ENCODE measurements at places on chromosomes 2 and 18.

DNA sequence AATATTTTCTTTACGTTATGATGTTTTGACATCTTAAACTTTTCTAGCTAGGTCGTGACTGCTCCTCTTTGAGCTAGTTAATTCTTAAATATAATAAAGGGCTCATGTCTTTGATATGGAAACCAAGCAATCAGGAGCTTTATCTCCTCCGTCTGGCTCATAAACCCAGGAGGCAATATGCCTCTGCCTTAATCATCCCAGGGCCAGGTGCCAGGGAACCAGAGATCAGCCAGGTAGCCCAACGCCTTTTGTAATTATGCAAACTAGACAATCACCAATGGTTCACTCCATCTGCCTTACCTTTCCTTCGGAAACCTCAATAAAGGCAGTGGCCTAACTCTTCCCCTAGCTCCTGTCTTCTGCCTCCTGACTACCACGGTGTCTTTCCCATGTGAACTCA lies 213.7 kb downstream of the KCNJ3 start:
- DNase-seq, result no peak

GRCh38 chr2:37282746-37283145 lies 41.9 kb downstream of the PRKD3 start:
- no peak for DNase-seq

DNA sequence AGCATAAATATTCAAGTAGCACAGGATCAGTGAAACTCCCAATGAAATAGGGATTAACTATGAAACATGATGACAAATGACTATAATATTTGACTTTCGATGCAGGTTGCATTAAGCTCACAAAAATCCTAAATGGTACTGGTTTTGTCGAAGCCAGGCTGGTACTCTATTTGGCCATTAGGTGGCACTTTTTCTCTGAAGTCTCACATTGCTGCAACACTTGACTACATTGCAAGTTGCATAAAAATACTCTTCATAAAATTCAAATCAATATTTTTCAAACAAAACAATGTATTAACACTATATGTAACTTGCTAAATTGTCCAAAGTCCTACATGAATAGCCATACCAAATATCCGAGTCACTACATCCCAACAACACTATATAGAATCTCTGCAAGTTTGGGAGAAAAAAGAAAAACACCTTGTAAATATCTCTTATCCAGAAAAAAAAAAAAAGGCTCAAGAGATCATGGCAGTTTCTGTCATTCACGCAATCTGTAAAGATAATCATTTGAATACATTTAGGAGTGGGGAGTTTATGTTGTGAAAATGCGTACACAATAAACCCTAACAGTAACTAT lies 9.5 kb downstream of the RTTN start:
- no peak for DNase-seq

- no peak for DNase-seq
Measured at GRCh38 chr2:18061717-18062116, 183.2 kb downstream of the KCNS3 start.

- no peak for DNase-seq
Measured at GRCh38 chr2:234963773-234964615, 12.2 kb downstream of the SH3BP4 start.

GRCh38 chr18:59379772-59380522 lies 20.9 kb upstream of the LMAN1 start:
- no peak for DNase-seq

DNA sequence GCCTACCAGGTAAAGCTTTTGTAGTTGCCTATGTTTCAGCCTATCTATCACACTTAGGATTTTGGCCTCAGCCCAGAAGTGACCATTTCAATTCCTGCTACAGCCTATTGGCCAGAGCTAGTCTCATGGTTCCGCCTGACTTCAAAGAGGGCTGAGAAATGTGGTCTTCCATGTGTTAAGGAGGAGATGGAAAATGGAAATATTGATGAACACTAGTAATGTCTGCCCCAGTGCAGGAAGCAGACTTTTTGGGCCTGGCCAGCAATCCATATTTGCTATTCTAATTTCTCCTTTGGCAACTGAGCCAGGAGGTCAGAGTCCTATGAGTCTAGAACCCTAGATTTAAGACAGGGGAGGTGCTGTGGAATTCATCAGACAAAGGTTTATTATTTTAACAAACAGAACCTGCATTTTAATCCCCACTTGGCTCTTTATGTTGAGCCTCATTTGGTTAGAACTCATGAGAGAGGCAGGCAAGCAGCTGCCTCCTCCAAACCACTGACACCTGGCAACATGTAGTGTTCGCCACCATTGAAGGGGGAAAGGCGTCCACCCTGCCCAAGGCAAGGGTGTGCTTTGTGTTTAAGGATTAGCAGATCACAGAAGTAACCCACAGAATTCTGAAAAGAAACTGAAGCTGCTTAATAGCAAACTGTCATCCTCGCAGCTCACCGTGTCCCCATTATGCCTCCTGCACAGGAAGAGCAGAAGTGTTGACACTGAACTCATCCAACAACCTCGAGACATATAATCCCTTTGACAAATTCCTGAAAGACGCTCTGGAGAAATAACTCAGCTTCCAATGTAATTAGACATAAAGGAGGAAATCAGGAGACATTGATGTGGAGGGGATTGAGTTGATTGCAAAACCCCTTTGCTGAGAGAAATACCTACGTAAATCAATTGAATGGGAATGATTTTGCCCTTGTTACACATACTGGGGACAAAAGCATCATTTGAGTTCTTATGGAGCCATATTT lies 47.7 kb upstream of the SCG2 start:
- no peak for DNase-seq

- no peak for DNase-seq
Measured at GRCh38 chr2:205760157-205760556, 77.9 kb downstream of the NRP2 start.

DNA sequence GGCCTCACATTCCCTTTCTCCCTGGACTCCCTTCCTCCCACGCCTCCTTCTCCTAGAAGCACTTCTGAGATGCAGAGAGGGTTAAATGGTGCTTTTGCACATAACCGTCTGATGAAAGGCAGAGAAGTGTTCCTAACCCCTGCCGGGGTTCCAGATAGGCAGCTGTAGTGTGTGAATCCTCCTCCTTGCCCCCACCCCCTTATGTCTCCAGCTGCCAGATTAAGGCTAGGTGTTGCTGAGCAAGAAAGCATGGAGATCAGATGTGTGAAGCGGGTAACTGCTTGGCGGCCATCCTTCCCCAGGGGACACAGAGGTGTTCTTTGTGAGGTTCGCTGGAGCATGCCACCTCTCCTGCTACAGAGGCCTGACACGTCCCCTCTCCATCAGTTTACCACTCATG lies 88.3 kb downstream of the NRP2 start:
- DNase-seq, result no peak

- no peak for DNase-seq
Measured at GRCh38 chr2:108079736-108080135, 93.4 kb downstream of the SLC5A7 start.

- DNase-seq, result no peak
Measured at GRCh38 chr2:6946722-6947121, 29.5 kb downstream of the RNF144A start.

GRCh38 chr2:197862246-197862955 lies 58.0 kb downstream of the PLCL1 start:
- no peak for DNase-seq

All from activated naive CD8-positive, alpha-beta T cell treated with anti-CD3 and anti-CD28 coated beads, Interleukin-2, amount 50 U/mL, for 24 hours (primary cell).